Stimulated activated CD8-positive, alpha-beta memory T cell treated with anti-CD3 and anti-CD28 coated beads, Interleukin-2, amount 100 ng/mL, for 48 hours (primary cell): ENCODE measurements at places on chromosomes 4 and X.

GRCh38 chrX:79138658-79139241 lies 5.7 kb upstream of the GPR174 start:
- DNase-seq: no peak

DNA sequence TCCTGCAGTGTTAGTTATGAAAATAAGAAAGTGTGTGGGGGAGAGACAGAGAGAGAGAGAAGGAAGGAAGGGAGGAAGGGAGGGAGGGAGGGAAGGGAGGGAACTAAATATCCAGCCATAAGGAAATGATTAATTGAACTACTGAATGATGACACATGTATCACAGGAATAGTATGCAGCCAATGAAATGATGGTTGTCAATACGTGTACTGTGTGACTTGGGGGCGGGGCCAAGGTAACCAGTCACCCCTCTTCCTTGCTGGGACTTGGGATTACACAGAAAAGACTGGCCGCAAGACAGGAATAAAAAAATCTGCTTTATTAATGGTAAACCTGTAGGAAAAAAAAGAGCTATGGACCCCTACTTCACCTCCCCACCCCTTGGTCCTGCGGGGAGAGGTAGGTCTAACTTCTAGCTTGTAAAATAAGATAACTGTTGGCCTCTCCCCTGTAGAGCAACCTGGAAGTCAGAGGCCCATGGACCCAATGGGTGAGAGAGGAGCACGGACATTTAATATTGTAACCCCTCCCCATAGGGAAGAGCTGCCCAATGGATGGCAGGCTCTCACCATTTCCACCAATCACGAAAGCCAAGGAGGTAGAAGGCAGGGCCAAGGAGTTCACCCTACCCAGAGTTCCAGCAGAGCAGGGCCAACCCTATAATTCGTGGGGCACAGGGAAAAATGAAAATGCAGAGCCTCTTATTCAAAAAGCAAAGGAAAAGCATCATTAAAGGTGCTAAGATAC lies 7.4 kb downstream of the PPP2R2C start:
- DNase-seq: no peak

DNA sequence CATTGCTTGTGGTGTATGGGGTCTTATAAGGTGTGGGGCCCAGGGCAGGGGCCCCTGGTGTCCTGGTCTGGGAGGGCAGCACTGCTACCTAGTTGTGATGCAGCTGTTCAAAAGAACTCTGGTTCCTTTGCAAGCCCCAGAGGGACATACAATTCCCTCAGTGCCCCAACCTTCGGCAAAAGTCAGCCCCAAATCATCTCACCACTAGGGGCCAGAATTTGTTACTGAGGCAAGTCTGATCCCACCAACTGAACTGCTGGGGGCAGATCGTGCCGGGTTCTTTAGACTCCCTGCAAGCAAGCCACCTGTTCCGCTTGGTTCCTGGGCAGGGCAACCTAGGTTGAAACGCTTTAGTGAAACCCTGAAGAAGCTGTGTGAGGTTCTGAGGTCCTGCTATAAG lies 180.1 kb upstream of the S100G start:
- DNase-seq: no peak

DNA sequence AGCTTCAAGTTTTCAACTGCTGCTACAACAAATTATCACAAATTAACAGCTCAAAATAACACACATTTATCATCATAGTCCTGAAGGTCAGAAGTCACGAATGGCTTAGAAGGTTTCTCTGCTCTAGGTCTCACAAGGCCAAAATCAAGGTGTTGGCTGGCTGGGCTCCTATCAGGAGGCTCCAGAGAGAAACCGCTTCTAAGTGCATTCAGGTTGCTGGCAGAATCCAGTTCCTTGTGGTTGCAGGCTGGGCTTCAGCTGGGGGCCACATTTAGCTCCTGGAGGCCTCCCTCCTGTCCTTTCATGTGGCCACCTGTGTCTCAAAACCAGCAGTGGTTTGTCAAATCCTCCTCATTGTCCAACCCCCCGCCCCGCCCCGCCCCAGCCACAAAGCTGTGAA lies 15.4 kb downstream of the MRFAP1 start:
- no peak for DNase-seq

- DNase-seq: no peak
Measured at GRCh38 chr4:187209921-187210613, 486.4 kb upstream of the FAT1 start.

DNA sequence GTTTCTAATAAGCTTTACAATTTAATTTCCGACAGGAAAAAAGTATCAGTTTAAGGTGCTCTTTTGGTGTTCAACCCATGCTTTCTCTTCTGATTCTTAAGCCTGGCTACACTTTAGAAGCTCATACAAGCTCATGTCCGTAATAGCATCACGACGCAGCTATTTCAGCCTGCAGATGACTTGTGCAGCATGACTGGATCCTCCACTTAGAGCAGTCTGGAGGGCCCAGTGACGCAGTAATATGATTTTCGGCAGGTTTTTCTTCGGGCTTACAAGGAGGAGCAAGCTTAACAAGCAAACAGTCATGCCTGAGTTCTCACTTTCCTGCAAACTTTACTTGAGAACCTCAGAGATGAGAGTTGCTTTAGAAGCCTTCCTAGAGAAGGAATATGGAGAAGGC lies 85.3 kb upstream of the MAML3 start:
- DNase-seq: no peak

- no peak for DNase-seq
Measured at GRCh38 chr4:100450449-100450848, 67.4 kb downstream of the EMCN start.

- no peak for DNase-seq
Measured at GRCh38 chrX:87525771-87526229, 8.2 kb downstream of the KLHL4 start.
